PC-9 (cell line): ENCODE measurements at places on chromosomes 2 and 18.
A peak's percentile ranks its signal among the peaks of the same experiment; 100 is the strongest.

DNA sequence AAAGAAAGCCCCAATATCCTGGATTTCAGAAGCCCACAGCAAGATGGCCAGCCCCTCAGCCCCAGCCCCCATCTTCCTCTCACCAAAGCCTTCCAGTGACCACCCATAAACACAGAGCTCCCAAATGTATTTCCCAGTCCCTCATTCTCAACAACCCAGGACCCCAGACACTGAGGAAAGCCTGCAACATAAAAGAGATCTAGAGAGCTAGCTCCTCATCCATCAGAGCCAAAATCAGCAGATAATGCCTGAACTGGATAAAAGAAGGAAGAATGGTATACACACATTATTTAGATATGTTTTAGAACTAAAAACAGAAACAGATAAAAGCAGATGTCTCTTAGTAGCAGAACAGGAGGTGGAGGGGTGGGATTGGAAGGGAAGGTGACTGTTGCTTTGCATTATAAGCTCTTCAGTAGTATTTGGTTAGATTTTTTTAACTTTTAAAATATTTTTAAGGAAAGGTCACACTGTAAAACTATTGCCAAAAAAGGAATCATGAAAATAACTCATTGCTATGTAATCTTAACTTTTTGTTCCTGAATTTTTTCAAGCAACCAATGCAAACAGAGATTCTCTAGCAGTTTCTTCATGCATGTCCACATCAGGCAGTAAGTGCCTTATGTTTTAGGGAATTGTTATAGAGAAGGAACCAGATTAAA is 144.2 kb upstream of the PKDCC start:
- no peak for DNase-seq
- H3K4me3 ChIP-seq, result no peak overlapping the region
- no peak overlapping the region for H3K27ac ChIP-seq
- no peaks in the 10 kb centered on the region for H3K36me3 ChIP-seq
- H3K4me1 ChIP-seq, result peaks cover 27% of the 10 kb centered on the region

- no peaks in the 10 kb centered on the region for H3K4me1 ChIP-seq
- no peak overlapping the region for H3K4me3 ChIP-seq
- no peaks in the 10 kb centered on the region for H3K27me3 ChIP-seq
- no peak for DNase-seq
- H3K36me3 ChIP-seq, result no peaks in the 10 kb centered on the region
- H3K27ac ChIP-seq, result no peak overlapping the region
These were observed 11.3 kb upstream of the RTTN start for GRCh38 chr18:70216788-70217187.

DNA sequence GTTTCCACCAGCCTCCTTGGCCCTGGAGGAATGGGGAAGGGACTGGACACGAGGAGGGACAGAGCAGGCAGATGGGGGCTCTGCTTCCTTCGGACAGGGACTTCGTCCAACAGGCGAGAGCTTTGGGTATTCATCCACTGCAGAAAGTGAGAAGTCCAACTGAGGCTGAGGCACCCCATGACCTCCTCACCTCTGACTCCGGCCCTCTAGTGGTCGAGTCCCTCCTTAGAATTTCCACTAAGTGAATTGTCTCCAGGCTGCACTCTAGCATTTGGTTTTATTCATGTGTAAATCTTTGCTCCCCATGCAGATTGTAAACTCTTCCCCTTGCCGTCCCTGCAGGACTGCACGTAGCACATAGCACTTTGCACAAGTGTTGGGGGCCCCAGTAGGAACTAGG is 75.6 kb downstream of the TMEM247 start:
- no peak for DNase-seq
- no peaks in the 10 kb centered on the region for H3K36me3 ChIP-seq
- H3K27me3 ChIP-seq, result no peaks in the 10 kb centered on the region
- H3K27ac ChIP-seq, result no peak overlapping the region
- H3K4me1 ChIP-seq, result no peaks in the 10 kb centered on the region
- H3K4me3 ChIP-seq, result no peak overlapping the region

GRCh38 chr2:241762933-241763369 is 13.7 kb upstream of the GAL3ST2 start:
- H3K4me1 ChIP-seq, result no peaks in the 10 kb centered on the region
- H3K36me3 ChIP-seq, result peaks cover 9% of the 10 kb centered on the region
- DNase-seq, result peak; percentile 44

GRCh38 chr18:8844721-8845148 is 139.4 kb downstream of the MTCL1 start:
- H3K4me1 ChIP-seq, result peaks cover 5% of the 10 kb centered on the region; the same call in 1 of the 2 replicates
- no peak overlapping the region for H3K4me3 ChIP-seq
- DNase-seq, result no peak
- no peaks in the 10 kb centered on the region for H3K27me3 ChIP-seq

DNA sequence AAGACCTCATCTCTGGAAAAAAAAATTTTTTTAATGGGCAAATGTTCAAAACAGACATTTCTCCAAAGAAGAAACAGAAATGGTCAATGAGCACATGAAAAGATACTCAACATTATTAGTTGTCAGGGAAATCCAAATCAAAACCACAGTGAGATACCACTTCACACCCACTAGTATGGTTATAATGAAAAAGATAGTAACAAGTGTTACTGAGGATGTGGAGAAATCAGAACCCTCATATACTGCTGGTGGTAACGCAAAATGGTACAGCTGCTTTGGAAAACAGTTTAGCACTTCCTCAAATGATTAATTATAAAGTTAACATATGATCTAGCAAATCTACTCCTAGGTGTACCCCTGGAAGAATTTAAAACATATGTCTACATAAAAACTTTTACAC is 29.0 kb upstream of the TCF7L1 start:
- no peaks in the 10 kb centered on the region for H3K27me3 ChIP-seq
- no peaks in the 10 kb centered on the region for H3K36me3 ChIP-seq

DNA sequence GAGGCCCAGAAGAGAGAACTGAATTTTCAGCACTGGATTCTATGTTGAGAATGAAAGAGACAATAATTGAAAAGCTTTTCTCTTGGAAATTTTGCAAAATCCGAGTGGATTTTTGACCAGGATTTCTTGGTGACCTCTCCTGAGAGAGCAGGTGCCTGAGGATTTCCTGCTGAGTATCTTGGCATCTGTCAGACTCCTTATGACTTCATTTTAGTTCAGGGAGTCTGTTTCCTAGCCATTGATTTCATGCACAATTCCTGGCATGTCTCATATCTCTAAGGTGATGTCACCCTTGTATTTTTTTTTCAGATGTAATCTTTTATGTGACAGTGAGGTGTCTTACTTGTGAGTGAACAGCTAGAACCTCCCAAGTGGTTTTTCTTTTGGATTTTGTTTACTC is 195.9 kb downstream of the NEDD4L start:
- no peak for DNase-seq
- H3K4me1 ChIP-seq, result no peaks in the 10 kb centered on the region
- H3K27me3 ChIP-seq, result no peaks in the 10 kb centered on the region
- peaks cover 8% of the 10 kb centered on the region; the same call in 1 of the 2 replicates for H3K36me3 ChIP-seq
- H3K4me3 ChIP-seq, result no peak overlapping the region

DNA sequence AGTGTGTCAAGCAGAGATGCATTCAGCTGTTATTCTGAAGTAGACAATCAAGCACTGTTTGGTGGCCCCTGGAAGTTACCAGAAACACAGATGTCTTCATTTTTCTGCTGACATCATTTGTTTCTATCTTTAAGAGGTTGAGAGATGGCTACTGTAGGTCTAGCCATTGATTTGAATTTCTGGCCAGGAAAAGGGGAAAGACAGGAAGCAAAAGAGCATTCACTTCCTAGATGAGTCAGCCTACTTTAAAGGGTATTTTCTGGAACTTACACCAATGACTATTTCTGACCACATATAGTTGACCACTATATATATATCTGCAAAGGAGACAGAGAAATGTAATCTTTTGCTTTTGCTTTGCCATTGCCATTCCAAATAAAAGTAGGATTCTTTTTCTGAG is 900.1 kb upstream of the SOX11 start:
- H3K4me3 ChIP-seq, result no peak overlapping the region
- H3K27ac ChIP-seq, result no peak overlapping the region
- no peaks in the 10 kb centered on the region for H3K27me3 ChIP-seq

DNA sequence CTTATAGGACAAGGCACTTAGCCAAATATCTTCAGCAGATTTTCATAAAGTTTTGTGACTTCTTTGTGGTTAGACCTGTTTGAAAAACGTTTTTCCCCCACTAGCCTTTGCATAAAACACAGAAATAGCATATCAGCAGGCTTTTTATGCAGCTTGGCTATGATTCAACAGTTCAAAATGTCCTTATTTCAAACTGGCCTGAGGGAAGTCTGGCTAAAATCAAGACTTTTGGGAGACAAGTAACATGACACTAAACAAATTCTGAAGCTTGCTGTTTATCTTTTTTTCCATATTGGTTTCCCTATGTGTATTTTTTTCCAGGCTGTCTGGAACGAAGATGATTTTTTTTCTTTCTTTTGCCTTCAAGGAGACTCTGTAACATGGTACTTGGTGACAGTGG is 95.1 kb upstream of the L3MBTL4 start:
- DNase-seq, result no peak
- H3K4me3 ChIP-seq, result no peak overlapping the region
- H3K36me3 ChIP-seq, result no peaks in the 10 kb centered on the region
- H3K27me3 ChIP-seq, result peaks cover 8% of the 10 kb centered on the region; the same call in 1 of the 2 replicates

- H3K27ac ChIP-seq, result no peak overlapping the region
- H3K36me3 ChIP-seq, result no peaks in the 10 kb centered on the region
- no peak overlapping the region for H3K4me3 ChIP-seq
- 0 out of 2 replicates have a peak, but pooled peaks cover 6% of the 10 kb centered on the region for H3K4me1 ChIP-seq
- H3K27me3 ChIP-seq, result no peaks in the 10 kb centered on the region
These were observed 854.3 kb upstream of the ACVR2A start for GRCh38 chr2:146990311-146991054.

DNA sequence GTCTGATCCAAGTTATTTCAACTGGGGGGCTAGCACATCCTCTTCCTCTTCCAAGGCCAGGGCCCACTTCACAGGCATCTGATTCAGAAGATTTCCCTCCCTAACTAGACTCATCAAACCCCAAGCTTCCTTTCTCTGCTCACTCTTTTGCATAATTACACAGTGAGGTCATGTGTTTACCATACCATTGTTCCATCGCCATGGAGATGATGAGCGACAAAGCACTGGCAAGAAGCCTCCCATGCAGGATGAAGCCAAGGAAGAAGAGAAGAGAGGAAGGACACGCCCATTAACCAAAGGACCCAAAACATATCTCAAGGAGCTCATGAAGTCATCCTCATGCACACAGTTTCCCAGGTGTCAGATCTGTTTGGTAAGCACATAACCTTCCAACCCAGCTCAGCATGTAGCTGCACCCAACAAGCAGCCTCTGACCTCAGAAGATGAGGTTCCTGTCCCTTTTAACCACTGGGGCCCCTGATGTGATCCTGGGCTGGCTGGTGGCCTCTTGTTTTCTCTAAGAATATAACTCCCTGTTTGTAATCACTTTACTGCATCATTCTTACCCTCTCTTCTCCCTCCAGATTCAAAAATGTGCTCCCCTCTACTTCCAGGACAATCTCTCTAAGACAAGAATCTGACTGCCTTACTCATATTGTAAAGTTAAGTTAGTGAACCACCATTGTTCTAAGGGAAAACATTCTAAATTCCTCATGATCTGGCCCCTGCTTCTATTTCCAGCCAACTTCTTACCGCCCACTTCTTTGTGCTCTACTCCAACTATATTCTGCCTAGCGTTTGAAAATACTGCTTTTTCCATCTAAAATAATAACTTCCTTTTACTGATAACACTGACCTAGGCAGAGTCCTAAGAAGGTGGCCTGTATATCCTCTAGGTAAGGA is 190.1 kb downstream of the TTC32 start:
- no peaks in the 10 kb centered on the region for H3K27me3 ChIP-seq
- DNase-seq, result peak; percentile 65
- peaks cover 14% of the 10 kb centered on the region for H3K4me1 ChIP-seq
- H3K36me3 ChIP-seq, result no peaks in the 10 kb centered on the region
- no peak overlapping the region for H3K4me3 ChIP-seq

- no peak overlapping the region for H3K4me3 ChIP-seq
- no peaks in the 10 kb centered on the region for H3K36me3 ChIP-seq
- no peak for DNase-seq
- H3K27me3 ChIP-seq, result peaks cover 38% of the 10 kb centered on the region
- no peaks in the 10 kb centered on the region for H3K4me1 ChIP-seq
These were observed 99.8 kb downstream of the ALK start for GRCh38 chr2:29821591-29821990.

GRCh38 chr18:13107074-13107473 is 111.5 kb upstream of the LDLRAD4 start:
- H3K4me1 ChIP-seq, result no peaks in the 10 kb centered on the region
- no peak overlapping the region for H3K4me3 ChIP-seq
- DNase-seq, result no peak

GRCh38 chr2:38125007-38125406 is 49.1 kb upstream of the CYP1B1 start:
- no peak for DNase-seq
- no peaks in the 10 kb centered on the region for H3K27me3 ChIP-seq
- no peak overlapping the region for H3K4me3 ChIP-seq
- H3K27ac ChIP-seq, result no peak overlapping the region
- no peaks in the 10 kb centered on the region for H3K36me3 ChIP-seq
- H3K4me1 ChIP-seq, result no peaks in the 10 kb centered on the region

- H3K4me3 ChIP-seq, result no peak overlapping the region
- no peak overlapping the region for H3K27ac ChIP-seq
- H3K36me3 ChIP-seq, result no peaks in the 10 kb centered on the region
- H3K4me1 ChIP-seq, result no peaks in the 10 kb centered on the region
These were observed 210.5 kb upstream of the HDAC4 start for GRCh38 chr2:239611222-239611795.

DNA sequence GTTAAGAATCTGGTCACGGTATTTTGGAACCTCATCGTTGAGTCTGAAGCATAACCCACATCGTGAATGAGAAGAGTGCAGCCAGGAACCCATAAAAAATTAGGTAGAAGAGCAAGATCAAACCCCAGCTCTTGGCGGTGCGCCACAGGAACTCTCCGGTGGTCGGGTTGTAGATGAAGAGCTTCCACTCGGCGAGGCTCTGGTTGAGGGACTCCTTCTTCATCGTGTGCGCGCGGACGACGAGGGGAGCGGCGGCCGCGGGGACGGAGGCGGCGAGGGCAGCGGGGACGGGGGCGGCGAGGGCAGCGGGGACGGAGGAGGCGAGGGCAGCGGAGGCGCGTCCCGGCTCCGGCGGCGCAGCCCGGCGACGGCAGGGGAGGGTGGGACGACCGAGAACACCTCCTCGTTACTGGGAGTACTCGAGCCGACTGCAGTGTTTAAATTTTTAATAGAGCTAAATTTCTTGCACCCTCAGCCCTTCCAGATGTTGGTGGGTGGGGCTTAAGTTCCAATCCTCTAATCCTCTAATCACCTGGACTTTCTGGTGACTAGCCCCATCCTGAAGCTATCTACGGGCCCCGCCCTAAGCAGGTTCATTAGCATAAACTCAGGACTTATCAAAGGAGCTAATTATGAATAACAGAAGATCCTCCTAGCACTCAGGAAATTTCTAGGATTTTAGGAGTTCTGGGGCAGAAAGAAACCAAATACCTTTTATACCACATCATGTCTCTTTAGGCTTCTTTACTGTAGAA is 20.4 kb upstream of the PAPOLG start:
- no peak overlapping the region for H3K4me3 ChIP-seq
- no peak for DNase-seq
- H3K27me3 ChIP-seq, result no peaks in the 10 kb centered on the region
- no peak overlapping the region for H3K27ac ChIP-seq

- no peak overlapping the region for H3K4me3 ChIP-seq
- DNase-seq, result no peak
- H3K27ac ChIP-seq, result no peak overlapping the region
- peaks cover 2% of the 10 kb centered on the region for H3K4me1 ChIP-seq
- H3K36me3 ChIP-seq, result no peaks in the 10 kb centered on the region
- H3K27me3 ChIP-seq, result no peaks in the 10 kb centered on the region
These were observed 110.0 kb downstream of the TANC1 start for GRCh38 chr2:159078443-159078842.
